ENCODE measurements at places on chromosomes 1 and 21.

DNA sequence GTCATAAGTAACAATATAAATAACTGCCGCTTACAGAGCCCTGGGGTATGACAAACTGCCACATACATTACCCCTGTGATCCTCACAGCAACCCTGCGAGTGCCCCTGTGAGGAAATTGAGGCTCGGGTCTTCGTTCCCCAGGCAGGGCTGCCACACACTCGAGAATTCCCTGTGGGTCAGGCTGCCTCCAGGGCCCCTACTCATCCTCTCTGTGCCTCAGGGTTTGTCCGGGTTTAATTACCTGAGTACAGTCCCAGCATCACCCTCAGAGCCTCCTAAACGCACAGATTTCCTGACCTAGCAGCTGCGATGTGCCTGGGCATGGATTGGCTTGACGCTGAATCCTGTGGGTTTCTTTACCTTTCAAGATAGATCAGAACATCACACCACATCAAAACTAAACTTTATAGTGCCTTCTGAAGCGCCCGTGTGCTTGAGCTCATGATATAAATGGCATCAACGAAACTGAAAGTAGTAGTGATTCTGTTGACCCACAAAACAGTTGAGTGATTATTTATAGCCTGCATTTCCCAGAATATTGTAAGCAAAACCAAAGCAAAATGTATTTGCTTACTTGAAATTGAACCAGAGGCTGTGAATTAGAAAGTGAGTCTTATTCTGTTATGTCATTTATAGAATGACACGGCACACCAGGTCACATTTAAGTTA lies 14.0 kb downstream of the SLC37A1 start:
- DNase-seq: no peak

DNA sequence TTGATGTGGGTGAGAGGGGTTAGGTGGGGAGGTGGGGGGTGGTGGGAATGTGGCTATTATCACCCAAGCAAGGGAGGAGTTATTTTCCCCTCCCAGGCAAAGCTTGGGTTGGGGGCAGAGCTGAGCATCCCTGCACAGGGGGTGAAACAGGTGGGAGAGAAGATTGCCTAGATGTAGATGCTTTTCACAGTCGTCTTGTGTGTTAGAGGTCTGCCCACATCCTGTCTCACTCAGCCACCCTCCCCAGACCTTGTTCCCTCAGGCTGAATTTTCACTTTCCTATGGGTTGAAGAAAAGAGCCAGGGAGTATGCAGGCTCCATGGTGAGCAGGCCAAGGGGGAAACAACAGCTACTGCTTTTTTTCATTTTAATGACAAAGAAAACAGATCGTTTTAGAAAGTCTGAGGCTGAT lies 223.5 kb downstream of the KIF26B start:
- DNase-seq: peak; percentile 18

GRCh38 chr1:57082711-57083439 lies 117.1 kb upstream of the C8B start:
- no peak for DNase-seq

DNA sequence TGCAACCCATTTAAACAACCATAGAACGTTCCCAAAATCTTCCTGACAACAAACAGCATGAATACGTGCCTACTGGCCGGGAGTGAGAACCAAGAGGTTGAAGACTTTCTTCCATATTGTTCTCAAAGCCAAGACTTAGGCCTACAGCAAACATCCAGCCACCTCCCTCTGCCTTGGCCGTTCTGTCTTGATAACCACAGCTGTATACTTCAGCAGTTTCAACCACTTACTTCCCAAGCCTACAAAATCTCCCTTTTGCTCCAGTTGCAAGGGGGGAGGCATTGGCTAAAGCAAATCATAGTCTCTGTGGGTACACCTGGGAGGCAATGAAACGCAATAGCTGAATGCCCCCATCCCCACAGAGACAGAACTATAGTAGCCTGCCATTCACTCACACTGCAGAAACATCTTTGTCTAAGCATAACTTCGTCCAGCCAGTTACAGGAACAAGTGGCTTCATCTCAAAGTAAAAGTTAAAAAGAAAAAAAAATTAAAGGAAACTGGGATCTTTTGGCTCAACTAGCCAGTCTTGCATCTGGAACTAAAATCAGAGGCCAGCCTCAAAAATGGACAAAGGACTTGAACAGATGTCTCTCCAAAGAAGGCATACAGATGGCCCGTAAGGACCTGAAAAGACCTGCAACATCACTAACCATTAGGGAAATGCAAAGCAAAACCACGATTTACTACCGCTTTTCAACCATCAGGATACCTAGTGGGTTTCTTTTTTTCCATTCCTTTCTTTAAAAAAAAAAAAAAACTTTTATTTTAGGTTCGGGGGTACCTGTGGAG lies 186.0 kb downstream of the PSMG1 start:
- DNase-seq: no peak

DNA sequence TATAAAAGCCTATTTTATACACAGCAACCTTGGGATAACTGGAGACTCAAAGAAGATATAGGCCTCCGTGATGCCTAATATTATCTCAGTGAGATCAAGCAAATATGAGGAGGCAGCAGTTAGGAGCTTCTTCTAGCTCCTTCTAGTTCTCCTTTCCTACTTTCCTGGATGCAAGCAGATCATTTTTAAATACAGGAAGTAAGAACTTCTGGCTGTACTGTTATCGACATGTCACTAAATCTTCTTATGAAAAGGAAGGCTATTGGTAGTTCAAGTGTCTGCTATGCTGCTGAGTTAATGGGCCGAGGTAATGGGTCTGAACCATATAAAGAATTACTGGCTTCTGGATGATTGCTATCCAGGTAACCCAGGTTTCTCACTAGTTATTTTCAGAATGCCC lies 15.9 kb downstream of the HSPA13 start:
- no peak for DNase-seq

GRCh38 chr1:17191990-17192242 lies 13.0 kb upstream of the PADI1 start:
- DNase-seq: no peak

- no peak for DNase-seq
Observed at GRCh38 chr21:33254766-33255165, 11.4 kb upstream of the IL10RB start.

GRCh38 chr1:176164014-176164678 lies 42.9 kb downstream of the COP1 start:
- no peak for DNase-seq

GRCh38 chr1:173258479-173259264 lies 51.5 kb upstream of the TNFSF4 start:
- DNase-seq: peak; percentile 94

DNA sequence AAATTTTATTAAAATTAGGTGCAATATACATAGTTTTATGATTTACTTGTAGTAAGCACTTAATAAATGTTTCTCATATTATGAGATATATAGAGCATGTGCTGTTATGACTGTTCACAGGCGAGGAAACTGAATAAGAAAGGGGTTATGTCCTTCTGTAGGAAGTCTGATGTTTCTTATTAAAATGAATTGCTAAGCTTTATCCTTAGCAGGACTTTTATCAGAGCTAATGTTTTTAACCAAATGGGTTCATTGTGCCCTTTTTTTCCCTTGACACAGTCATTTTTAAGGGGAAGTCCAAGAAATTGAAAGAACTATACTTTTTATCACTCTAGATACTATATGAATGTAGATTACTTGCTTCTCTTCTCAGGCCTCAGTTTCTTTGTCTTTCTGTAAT lies 285.2 kb downstream of the PTPRC start:
- DNase-seq: no peak

DNA sequence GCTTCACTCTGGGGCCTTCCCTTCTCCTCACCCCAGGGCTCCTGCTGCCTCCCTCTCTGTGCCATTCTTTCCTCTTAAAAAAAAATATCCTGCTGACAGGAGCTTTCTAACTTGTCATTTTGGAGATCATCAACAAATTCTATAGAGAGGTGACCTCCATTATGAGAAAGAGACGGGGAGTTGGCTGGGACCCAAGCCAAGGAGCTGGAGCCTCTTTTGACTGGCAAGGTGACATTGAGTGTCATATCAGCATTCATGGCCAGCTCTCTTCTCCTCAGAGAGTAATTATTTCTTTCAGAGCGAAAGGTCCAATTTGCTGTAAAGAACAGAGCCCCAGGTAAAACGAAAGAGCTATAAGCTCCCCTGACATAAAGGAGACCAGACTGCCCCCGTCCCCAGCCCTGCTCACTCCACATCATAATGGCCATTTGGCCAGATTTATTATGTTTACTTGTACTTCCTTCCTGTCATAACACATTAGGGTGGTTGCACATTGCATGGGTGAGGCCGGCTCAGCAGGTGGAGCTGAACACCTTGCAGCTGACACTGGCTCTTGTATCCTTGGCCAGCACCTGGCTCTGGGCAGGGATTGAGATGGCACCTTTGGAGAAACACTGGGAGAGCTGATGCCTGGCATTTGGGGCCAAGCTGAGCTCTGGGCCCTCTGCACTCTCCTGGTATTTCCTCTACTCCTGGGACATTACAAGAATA lies 404.0 kb upstream of the VAMP3 start:
- DNase-seq: no peak

DNA sequence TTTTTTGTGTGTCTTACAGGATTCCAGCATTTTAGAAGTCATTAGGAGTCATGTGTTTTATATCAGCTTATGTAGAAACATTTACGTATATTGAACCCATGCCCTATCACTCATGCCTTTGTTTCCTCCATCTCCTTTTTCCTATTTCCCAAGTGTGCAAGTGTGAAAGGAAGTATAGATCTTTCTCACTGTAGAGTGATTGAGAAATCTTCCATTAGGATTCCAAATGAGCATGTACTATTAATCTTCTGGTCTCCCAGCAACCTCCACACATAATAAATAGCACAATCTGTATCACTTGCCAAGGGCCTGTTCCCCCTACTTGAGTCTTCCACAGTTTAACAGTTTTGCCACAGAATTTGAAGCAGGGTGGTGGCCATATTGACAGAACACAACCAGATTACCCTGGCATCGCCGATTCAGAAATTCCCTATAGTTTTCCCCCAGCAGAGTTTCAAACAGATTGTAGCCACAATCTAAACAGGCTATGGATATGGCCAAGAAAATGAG lies 1052.8 kb downstream of the TTLL7 start:
- no peak for DNase-seq

DNA sequence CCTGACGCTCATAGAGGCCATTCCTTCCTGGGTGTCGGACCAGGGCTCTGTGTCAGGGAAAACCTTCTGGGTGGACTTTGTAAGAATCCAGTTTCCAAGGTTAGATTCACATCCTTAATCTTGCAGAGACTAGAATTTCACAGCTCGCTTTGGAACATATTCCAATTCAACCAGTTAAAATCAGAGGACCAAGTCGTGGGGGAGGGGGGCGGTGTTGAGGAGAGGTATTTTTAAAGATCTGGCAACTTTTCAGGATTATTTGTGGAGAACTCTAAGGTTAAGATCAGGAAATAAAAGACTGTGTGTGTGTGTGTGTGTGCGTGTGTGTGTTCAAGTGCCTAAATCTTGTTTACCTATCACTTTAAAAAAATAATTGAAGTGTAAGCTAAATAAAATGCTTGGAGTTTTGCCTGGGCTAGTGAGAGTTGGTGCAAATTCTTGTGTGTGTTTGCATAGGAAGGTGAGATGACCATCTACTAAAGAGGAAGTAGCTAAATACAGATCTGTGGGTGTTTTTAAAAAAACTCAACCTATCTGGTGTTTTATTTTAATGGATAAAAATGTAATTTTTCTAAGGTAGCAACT lies 21.8 kb downstream of the TENT5C start:
- DNase-seq: no peak

GRCh38 chr1:94022471-94023189 lies 98.3 kb downstream of the ABCA4 start:
- peak; percentile 94 for DNase-seq

DNA sequence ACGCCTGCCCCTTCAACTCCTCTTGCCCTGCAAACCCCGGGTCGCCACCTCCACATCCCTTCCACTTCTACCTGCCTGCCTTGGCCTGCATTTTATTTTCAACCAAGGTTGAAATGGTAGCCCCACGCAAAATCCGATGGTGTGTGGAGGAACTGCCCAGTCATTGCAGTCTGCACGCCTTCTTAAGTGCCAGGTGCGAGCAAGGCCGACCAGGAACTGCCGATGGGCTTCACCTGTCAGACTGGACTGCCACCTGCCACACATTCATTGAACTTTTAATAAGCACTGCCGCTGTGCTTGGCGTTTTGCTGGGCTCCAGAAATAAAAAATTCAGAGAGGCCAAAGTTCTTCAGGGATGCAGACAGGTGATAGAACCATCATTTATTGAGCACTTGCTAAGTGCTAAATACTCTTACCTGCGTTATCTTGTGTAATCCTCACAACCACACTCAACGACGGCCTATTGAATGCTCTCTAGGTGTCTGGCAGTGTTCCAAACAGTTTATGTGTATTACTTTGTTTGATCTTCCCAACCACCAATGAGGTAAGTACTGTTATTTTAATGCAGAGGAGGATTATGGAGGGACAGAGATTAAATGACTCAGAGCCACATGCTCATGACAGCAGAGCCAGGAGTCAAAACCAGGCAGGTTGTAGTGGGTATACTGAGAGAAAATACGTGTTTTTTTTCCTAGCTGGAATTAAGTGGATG lies 36.2 kb downstream of the CACHD1 start:
- DNase-seq: no peak

DNA sequence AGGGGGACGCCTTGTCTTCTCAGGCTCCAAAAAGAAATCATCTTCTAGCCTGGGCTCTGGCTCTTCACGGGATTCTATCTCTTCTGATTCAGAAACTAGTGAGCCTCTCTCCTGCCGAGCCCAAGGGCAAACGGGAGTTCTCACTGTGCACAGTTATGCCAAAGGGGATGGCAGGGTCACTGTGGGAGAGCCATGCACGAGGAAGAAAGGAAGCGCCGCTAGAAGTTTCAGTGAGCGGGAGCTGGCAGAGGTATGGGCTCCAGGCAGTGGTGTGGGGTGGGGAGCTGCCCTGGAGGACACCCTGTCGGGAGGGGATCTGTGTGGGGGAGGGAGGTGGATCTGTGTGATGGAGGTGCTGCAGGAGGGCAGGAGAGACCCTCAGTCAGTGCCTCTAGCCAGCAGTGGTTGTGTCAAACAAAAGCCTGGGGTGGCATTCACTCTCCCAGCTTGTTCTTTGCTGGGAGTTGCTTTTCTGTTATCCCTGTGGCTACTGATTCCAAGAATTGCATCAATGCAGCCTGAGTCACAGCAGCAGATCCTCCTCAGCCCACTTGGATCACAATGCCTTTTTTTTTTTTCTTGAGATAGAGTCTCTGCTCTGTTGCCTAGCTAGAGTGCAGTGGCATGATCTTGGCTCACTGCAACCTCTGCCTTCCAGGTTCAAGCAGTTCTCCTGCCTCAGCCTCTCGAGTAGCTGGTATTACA lies 21.8 kb downstream of the KDM4A start:
- peak; percentile 77 for DNase-seq

Measured in EH (cell line).